T-helper 22 cell (primary cell): ENCODE measurements at places on chromosomes 13 and 19.

DNA sequence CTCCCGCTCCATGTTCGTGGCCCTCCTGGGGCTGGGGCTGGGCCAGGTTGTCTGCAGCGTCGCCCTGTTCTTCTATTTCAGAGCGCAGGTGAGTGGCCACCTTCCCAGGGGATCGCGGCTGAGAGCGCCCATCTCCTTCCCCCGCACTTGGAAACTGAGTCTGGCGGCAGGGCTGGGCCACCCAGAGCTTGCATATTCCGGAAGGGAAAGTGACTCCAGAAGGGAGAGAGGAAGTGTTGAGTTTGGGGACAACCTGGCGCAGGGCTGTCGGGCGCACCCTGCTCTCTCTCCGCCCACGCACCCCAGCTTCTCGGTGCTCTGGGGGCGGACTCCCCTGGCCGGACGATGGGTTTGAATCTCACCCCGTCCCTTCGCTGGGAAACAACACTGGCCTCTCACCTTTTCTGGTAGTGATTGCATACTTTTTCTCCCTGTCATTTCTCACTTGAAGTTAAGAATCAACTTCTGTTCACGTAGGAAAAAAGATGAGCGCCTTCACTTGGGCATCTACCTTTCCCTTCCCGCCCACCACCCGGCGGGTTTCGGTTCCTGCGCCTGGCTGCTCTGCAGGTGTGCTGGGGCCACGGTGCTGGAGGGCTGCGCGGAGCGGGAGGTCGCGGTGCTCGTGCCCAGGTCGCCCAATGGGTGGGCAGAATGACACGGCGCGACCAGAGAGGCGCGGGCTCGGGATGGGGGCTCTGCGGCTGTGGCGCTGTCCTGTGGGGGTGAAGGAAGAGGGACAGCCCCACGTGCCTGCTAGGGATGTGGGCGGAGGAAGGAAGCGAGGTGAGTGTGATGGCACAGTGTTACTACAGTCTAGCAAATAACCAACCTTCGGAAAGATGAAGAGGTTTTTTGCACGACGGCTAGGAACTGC, 721 bp downstream of the TNFSF11 start:
- no peak for DNase-seq

DNA sequence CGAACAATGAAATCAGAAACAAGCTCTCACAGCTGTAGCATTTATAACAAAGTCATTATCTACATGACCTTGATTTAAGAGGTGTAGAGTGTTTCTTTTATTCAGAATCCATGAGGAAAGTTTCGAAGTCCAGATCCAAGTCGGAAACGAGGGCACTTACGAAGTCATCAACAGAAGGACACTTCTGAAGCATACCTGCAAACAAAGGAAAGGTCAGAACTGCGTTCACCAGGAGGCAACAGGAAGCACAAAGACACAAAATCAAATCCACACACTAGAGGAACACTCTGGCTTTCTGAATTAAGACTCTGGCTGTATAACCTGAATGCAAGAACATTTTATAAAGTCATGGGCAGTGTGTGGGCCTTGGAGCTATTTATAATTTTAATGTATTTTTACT, 158.9 kb downstream of the MIPEP start:
- DNase-seq, result no peak

GRCh38 chr13:97015661-97016350, 21.5 kb upstream of the OXGR1 start:
- DNase-seq, result no peak

DNA sequence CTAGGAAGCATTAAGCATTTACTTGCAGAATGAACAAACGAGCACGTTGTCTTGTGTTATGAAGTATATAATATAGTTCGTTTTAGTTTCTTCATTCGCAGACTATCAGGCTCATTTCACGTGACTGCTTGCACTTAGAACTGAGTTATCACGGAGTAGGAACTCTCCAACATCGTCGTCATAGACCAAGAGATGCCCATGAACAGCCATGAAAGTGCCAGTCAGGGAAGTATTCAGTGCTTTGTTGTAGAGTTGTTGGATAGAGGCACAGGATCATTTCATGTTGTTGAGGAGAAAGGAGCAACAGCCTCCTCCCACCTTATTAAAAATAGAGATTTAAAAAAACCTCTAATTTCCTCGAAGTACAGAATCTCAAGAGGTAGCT, 977 bp upstream of the IL17D start:
- DNase-seq, result no peak

DNA sequence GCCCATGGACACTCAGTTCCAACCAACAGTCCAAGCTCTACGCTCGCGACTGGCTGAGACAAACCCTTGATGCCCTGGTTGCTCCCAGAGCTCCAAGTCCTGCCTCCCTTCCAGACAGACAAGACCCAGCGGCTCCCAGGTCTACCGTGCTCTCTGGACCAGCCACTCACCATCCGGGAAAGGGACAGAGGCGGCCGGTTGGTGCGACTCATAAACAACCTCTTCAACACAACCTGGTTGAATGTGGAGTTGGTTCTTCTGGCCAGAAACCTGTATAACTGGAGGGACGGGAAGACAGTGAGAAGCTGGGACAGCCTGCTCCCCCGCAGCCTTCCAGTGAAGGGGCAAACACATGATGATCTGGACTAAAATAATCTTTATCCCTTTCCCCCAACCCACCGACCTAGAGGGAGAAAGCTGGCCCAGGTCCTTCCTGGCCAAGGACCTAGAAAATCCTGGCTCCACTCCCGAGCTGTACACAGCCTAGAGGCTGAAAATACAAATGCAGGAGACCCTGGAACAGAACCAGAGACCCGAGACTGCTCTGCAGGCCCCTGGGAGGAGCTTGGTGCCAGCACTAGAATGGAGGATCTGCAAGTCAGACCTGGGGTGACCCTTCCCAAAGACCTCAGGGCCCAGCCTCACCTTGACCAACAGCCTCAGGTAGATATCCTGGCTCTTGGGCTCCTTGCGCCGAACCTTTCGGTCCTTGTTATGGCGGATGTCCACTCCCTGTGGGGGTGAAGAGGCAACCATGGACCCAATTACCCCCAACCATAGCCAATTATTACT, 1.6 kb downstream of the RPL18 start:
- no peak for DNase-seq

GRCh38 chr19:47432499-47432898, 13.2 kb upstream of the MEIS3 start:
- DNase-seq, result no peak

- no peak for DNase-seq
Measured at GRCh38 chr19:10861103-10861651, 10.2 kb upstream of the CARM1 start.

DNA sequence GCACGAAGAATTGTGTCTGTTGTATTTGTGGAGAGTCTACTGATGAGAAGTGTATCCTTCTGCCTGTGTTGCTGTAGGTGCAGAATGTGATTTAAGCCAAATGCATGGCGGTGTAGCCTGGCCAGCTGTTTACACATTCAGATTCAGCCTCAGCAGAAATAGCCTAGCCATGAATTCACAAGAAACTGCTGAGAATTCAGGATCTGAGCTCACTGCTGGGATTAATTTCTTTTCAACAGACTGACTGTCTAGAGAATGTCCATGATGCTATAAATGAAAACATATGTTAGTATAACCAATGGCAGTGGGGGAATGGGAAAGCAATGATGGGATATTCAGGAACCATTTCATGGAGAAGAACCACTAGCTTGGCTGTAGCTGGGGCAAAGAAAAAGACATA, 77.4 kb upstream of the RNF113B start:
- no peak for DNase-seq

GRCh38 chr13:112831196-112831595, 137.8 kb upstream of the MCF2L start:
- DNase-seq, result no peak

DNA sequence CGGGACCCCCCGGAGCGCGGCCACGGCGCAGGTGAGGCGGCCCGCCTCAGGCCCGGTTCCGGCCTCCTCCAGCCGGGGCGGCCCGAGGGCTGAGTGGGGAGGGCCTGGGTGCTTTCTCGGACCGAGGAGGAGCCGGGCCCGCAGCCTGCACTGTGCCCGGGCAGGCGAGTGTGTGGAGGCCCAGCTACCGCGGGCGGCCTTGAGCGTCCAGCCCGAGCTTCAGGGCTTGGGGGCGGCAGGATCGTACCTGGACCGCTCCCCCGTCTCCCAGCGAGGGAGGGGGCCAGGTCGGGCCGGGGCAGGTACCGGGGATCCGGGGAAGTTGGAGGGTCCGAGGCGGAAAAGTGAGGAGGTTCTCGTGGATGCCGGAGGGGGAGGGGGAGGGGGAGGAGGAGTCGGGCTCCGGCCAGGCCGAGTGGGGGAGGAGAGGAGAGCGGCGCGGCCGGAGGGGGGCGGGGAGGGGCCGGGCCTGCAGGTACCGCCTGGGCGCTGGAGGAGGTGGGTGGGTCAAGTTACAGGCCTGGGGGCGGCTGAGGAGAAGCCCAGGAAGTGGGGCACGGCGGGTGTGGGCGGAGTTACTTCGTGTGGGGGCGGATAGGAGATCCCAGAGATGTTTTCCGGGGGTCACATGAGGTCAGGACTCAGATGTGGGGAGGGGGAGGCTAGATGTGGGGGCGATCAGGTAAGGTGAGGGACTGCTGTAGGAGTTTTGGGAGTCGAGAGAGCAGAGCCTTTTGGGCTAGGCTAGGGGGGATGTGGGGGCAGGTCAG, 545 bp downstream of the NACC1 start:
- DNase-seq, result no peak

DNA sequence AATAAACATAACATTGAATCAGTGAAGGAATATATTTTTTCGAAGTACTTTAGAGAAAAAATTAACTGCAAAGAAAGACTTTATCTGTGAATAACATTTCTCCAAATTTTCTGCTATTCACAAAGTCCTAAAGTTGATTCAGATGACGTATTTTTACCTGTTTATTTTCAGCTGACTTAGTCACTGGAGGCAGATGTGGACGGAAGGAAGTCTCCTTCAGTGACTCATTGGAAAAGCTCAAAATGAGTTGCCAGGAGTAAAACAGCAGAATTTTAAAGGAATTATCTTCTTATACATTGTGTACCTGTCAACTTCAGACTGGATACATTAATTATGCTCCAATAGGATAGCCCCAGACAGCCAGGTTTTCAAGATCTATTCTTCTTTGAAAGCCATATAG, 679.3 kb upstream of the GPC6 start:
- DNase-seq, result no peak

GRCh38 chr13:70960841-70961443, 852.7 kb upstream of the KLHL1 start:
- no peak for DNase-seq

DNA sequence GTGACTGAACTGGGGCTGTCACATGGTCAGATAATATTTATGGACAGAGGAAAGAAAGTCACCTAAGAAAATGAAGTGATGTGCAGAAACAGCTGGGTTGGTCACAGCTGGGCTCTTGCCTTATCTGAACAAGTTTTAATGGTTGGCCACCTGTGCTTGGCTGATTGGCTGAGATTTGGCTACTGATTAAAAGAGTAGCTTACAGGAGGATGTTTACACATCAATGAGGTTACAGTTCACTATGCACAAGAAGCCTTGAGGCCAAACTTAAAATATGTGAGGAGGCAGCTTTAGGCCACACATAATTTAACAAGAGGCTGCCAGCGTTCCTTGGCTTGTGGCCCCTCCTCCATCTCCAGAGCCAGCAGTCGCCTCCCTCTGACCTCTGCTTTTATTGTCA, 99.2 kb upstream of the C1QTNF9B start:
- no peak for DNase-seq
